H9 (cell line): ENCODE measurements at places on chromosomes 5 and 9. TPM values are rescaled to one million over a fixed set of nuclear protein-coding genes. Genes with fewer than 3 reads are reported as not detected.

GRCh38 chr5:17154211-17154996 lies 63.0 kb upstream of the BASP1 start:
- DNase-seq: no peak

DNA sequence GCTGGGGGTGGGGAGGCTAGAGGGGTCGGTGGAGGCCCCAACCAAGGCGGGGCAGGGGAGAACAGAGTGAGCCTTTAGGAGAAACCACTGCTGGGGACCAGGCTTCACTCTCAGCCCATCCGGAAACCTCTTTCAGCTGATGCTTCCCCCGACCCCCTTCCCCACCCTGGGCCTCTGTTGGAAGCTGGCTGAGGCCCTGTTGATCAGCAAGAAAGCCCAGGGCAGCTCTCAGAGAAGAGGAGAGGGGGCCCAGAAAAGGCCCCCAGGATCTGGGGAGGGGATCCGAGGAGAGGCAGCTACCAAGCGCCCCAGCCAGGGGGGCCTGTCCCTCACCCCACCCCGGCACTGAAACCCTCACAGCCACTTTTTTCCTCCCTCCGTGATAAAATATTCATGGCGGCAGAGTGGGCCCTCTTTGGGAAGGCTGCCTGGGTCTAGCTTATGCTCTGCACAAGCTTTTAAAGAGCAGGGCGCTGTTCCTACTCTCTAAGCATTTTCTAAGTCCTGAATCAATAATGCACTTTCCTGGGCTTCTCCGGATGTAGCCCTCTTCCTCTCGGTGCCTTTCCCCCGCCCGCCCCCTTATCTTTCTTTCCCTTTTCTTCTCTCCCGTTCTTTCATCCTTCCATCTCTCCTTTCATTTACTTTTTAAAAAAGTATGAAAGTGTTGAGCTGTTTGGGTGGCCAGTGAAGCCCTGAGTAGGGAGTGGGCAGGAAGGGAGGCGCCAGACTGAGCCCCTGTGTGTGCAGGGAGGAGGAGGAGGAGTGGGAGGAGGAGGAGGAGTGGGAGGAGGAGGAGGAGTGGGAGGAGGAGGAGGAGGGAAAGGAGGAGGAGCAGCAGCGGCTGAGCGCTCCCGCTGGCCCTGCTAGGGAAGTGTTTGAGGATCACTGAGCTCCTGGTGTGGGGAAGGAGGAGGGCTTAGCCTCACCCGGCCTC lies 23.5 kb downstream of the NTNG2 start:
- peak; percentile 32 for DNase-seq

Gene HARS2
- 20.2 and 20.5 TPM in 2 replicates for total RNA-seq

Gene KIAA0825
- total RNA-seq: 1.8 and 1.9 TPM in 2 replicates

GRCh38 chr5:141084487-141084989 lies 9.9 kb upstream of the PCDHB2 start:
- DNase-seq: peak; percentile 73

- DNase-seq: no peak
These were observed 174.7 kb upstream of the PRDM9 start for GRCh38 chr5:23332650-23333251.

DNA sequence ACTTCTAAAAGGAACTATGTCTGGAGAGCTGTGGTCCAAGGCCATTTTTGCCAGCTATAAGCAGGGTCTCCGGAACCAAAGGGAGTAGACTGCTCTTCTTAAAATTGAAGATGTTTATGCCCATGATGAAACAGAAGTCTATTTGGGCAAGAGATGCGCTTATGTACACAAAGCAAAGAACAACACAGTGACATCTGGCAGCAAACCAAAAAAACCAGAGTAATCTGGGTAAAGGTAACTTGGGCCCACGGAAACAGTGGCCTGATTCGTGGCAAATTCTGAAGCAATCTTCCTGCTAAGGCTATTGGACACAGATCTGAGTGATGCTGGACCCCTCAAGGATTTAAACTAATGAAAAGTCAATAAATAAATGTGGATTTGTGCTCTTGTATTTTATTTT lies 29.7 kb upstream of the GLDC start:
- no peak for DNase-seq

- DNase-seq: no peak
These were observed 188.2 kb downstream of the PAX5 start for GRCh38 chr9:36845844-36846243.

Gene CDC26
- 37.8 and 38.6 TPM in 2 replicates for total RNA-seq

Gene SLC36A2
- total RNA-seq: 0.07 and 0.15 TPM in 2 replicates

Gene FAXDC2
- 3.0 and 3.2 TPM in 2 replicates for total RNA-seq

Gene IRF1
- 7.2 and 8.7 TPM in 2 replicates for total RNA-seq

DNA sequence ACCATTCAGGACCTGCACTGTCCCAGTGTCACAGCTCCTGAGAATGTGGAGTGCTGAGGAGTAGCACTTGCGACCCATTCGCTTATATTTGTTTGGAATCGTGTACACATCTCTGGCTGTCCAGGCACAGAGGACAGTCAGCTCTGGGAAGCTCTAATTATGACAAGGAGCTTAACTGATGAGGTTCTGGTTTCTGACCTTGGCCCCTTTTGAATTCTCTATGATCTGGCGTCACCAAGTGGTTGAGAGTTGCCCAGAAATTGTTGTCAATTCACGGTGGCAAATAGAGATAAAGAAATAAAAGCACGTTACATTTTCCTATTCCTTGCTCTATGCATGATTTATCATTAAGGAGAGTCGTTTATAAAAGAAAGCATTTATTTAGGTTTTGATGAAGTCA lies 34.9 kb upstream of the LECT2 start:
- DNase-seq: no peak

- DNase-seq: peak; percentile 68
These were observed 97.4 kb downstream of the OSTF1 start for GRCh38 chr9:75185585-75186170.

Gene RELL2
- 9.8 and 11.1 TPM in 2 replicates for total RNA-seq

Gene ZNF658
- 3.6 and 4.9 TPM in 2 replicates for total RNA-seq

Gene GLRA1
- not detected in 2 replicates for total RNA-seq

Gene FGFR4
- total RNA-seq: 52.8 and 56.3 TPM in 2 replicates

Gene RARS1
- total RNA-seq: 97.5 and 108 TPM in 2 replicates

DNA sequence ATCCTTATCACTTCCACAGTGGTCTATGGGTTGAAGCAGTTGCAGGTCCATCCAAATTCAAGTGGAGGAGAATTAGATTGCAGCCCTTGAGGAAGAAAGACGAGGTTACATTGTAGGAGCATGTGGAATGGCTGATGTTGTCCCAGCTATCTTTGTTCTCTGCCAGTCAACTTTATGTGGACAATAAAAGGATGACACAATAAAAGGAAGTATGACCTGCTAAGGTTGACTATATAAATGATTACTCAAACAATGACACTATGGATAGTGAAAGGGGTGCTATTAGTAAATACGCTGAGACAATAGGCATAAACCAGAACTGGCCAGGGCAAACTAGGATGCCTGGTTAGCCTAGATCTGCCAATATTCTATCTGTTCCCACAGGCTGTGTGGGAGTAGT lies 12.8 kb upstream of the ZNF618 start:
- DNase-seq: no peak
